GM12891 (cell line): ENCODE measurements at places on chromosomes 3 and 15.

DNA sequence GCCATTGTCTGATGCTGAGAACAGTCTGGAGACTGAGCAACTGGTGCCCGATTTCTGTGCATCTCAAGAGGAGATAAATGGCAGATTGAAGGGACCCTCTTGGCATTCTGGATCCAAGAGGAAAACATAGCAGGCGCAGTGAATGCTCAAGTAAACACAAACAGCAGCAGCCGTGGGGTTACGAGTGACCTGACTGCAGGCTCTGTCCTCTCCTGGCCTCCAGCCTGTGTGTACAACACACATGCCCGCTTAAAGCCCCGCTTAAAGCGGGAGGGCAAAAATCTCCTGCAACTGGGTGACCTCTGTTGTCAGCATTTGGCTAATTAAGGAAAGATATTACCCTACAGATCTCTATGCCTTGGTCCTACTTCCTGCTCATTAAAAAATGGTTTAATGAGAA is 120.5 kb downstream of the GREM1 start:
- DNase-seq, result no peak

- no peak for DNase-seq
These were observed 311.2 kb upstream of the NAALADL2 start for GRCh38 chr3:174547801-174548435.

GRCh38 chr15:22895465-22896190 is 57.2 kb downstream of the NIPA2 start:
- DNase-seq, result peak; percentile 52

DNA sequence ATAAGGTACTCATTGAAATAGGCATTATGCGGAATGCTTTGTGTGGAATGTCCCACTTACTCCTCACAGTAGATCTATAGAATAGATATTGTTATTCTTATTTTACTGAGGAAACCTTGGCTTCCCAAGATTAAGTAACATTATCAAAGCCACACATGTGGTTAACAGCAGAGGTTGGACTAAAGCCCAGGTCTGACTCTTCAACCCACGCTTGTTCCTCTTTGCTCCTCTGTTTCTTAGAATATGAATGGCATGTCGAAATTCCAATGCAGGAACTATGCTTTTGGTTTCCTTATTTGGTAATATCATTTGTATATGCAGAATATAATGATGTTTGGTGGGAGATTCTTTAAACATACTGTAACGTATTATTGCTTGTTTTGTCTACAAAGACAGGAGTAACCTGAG is 818.8 kb upstream of the LMCD1 start:
- no peak for DNase-seq

GRCh38 chr3:72453706-72454105 is 394.5 kb downstream of the SHQ1 start:
- DNase-seq, result no peak
